Hematopoietic multipotent progenitor cell (in vitro differentiated cells): ENCODE measurements at places on chromosomes 7 and 10.
A peak's percentile ranks its signal among the peaks of the same experiment; 100 is the strongest.

DNA sequence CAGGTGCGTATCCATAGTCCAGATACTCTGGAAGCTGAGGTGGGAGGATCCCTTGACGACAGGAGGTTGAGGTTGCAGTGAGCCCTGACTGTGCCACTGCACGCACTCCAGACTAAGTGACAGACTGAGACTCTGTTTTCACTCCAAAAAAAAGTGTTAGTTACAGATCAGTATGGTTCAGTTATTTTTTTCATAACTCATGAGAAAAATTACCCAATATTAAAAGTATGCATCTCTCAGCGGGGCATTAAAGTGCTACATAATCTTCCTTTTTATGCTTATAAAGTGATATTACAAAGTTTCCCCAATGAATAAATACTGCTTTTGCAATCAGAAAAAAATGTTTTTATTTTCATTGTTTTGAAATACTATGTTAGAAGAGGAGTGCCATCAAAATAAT, 147.9 kb downstream of the ZNF438 start:
- DNase-seq = no peak

- no peak for DNase-seq
Observed at GRCh38 chr10:131047501-131047900, 264.0 kb downstream of the TCERG1L start.

GRCh38 chr7:1070544-1071011, 17.3 kb upstream of the GPER1 start:
- DNase-seq = no peak

- no peak for DNase-seq
Observed at GRCh38 chr7:34282271-34282670, 375.7 kb upstream of the NPSR1 start.

- DNase-seq = peak; percentile 45
Observed at GRCh38 chr7:32500922-32501341, 5.6 kb downstream of the AVL9 start.

GRCh38 chr7:51160990-51161615, 155.5 kb downstream of the COBL start:
- peak; percentile 82 for DNase-seq

- no peak for DNase-seq
Observed at GRCh38 chr10:122553341-122553740, 7.2 kb upstream of the DMBT1 start.

DNA sequence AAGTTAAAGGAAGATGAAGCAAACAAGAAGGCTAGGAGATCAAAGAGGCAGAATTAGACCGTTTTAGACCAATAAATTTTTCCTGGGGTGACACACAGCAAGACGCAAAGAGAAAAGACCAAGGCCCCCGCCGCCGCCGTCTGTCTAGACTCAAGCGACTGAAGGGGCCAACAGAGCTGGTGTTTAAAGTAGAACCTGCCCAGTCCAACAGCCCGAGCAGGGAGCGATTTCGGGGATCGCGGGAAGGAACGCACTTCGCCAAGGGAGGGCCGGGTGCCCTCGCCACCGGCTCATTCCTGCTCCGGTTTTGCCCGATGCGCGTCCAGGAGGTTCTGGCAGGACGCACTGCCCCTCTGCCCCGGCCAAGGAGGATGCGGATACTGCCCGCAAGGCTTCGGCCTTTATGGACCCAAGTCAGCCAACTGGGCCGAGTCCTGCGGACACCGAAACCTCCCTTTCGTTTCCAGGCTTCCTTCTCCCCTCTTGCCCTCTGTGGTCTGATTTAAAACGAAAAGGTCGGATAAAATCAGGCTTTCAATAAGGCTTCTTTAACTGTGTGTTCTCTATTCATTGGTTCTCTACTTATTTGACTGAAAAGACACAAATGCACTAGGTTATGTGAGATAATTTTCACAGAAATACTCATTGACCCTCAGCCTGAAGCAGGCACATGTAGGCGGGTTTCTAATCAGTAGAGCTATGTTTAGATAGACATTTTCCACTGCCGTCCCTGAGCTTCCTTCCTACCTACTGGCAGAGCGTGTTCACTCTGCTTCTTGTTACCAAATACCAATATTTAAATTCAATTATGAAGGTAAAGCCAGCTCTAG, 2.2 kb upstream of the HOXA7 start:
- DNase-seq = no peak

DNA sequence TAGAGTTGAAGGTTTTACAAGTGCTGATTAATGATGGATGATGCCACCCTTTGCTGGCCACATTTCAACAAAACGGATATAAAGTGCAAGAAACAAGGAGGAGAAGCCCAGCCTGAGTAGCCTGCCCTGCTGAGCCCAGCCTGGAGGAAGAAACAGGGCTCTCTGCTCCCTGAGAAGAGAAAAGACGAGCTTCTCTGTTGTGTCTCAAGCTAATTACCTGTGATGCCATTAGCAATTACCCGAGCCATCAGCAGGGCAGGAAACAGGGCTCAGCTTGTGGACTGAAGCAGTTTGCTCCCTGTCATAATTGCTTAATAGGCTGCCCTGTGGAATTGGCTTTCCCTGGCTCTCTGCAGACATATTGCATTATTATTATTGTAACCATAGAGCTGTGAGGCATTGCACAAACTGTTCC, 709.3 kb upstream of the AUTS2 start:
- no peak for DNase-seq

DNA sequence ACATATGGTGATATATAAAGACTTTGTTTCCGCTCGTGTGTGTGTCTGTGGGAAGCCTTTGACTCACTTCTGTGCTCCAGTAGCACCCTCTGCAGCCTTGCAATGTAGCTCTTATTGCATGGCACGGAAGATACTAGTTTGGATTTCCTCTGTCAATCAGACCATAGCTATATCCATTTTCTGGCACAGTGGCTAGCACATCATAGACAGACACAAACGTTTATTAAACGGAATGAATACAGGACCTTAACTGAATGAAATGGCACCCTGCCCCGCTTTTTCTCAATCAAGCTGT, 124.0 kb upstream of the PTPN20 start:
- DNase-seq = peak; percentile 42

- DNase-seq = no peak
Observed at GRCh38 chr7:1124816-1125602, 35.0 kb downstream of the ZFAND2A start.

DNA sequence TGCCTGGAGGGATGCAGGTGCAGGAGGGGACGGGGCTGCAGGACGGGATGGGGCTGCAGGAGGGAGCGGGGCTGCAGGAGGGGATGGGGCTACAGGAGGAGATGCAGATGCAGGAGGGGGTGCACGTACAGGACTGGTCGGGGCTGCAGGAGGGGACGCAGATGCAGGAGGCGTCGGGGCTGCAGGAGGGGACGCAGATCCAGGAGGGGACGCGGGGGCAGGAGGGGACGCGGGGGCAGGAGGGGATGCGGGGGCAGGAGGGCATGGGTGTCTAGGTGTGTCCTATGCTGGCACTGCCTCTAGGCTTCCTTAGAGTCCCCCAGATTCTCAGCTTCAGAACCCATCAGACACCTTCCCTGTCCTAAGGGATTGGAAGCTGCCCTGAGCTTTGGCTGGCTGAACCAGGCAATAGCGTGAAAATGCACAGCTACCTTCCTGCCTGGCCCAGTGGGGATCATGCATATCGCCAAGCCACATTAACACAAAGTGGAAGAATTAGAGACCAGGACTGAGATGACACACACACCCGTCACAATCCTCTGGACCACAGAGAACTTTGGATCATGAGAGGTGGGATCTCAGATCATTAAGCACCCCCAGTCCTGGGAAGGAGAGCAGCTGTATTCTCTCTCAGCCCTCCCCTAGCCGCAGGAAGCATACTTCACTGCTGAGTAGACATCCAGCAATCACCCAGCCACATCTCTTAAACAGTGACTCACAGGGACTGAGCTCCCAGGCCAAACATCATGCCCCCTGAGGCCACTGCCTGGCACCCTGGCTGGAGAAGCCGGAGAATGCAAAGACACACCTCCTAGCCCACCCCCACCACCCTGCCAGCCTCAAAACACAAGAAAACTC, 67.3 kb downstream of the VWA2 start:
- DNase-seq = no peak

- no peak for DNase-seq
Observed at GRCh38 chr10:127291329-127291728, 94.9 kb upstream of the INSYN2A start.

- no peak for DNase-seq
Observed at GRCh38 chr10:43077421-43078171, 727 bp downstream of the RET start.

- no peak for DNase-seq
Observed at GRCh38 chr10:119357412-119358151, 150.2 kb downstream of the GRK5 start.

- no peak for DNase-seq
Observed at GRCh38 chr7:158613481-158613880, 25.9 kb upstream of the PTPRN2 start.

DNA sequence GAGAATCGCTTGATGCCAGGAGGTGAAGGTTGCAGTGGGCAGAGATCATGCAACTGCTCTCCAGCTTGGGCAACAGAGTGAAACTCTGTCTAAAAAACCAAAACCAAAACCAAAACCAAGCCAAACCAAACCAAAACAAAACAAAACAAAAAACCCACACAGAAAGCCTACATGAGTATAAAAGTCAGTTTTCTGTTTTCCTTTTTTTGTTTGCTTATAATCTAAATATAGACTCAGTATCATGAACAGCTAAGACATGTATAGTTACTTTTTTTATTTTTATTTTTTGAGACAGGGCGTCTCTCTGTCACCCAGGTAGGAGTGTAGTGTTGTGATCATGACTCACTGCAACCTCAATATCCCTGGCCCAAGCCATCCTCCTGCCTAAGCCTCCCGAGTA, 16.8 kb upstream of the MTPN start:
- DNase-seq = no peak

- no peak for DNase-seq
Observed at GRCh38 chr10:79140855-79141254, 72.1 kb downstream of the ZMIZ1 start.

- DNase-seq = no peak
Observed at GRCh38 chr10:12177642-12178041, 18.0 kb downstream of the NUDT5 start.

GRCh38 chr10:24951201-24952142, 934 bp downstream of the PRTFDC1 start:
- no peak for DNase-seq

DNA sequence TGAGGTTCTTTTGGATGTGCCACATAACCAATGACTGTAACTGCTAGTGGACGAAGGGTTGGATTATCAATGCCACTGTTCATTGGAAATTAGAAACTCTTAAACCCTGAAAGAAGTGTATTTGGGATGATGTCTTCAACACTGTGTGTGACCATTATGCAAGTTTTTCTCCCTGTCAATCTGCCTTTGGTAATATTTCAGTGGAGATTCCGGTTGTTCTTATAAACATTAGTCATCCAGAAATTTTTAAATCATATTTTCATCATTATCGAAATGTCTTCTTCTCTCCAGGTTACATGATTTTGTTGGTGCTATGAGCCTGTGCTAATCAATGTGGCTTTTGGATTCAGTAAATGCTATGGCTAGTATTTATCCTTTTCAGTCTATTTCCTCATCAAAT, 61.7 kb upstream of the KLF6 start:
- DNase-seq = no peak

- DNase-seq = no peak
Observed at GRCh38 chr7:123811056-123811455, 33.9 kb upstream of the HYAL4 start.

- no peak for DNase-seq
Observed at GRCh38 chr10:69065406-69066361, 22.2 kb upstream of the SRGN start.

- DNase-seq = no peak
Observed at GRCh38 chr7:1325646-1326510, 93.2 kb downstream of the UNCX start.

GRCh38 chr7:95088536-95089215, 181.3 kb downstream of the PPP1R9A start:
- no peak for DNase-seq

- no peak for DNase-seq
Observed at GRCh38 chr10:82660986-82661385, 786.0 kb downstream of the NRG3 start.

DNA sequence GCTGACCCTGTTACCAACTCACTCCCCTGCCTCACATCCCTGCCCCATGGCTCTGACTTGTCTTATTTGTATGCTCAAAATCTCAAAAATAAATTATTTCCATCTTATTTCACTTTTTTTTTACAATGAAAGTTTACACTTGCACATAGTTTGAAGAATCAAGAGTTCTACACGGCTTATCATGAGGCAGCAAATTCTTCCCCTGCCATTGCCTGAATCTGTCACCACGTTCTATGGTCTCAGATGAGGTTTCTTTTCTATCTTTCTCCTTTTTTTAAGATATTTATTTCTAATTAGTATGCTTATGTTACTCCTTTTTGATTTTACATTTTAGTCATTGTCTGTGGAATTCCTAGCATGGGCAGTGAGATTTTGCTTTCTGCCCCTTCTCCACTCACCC, 28.4 kb downstream of the ARHGAP22 start:
- DNase-seq = peak; percentile 28

- DNase-seq = no peak
Observed at GRCh38 chr10:96285331-96285752, 14.0 kb upstream of the BLNK start.

DNA sequence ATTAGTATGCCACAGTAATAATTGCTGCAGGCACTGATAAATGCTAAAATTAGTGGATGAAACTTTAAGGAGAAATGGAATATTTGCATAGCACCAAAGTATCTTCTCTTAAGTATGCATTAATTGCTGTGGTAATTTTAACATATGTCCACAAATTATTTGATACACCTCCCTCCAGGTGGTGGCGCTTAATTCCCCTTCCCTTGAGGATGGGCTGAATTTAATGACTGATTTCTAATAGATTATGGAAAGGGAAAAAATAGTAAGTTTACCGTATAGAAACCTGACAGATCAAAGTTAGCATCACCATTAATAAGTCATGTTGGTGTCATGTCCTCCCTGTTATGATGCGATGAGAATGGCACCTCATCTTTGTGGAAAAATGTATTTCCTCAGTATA, 519.2 kb downstream of the TFEC start:
- no peak for DNase-seq

GRCh38 chr10:124316326-124316725, 102.4 kb downstream of the OAT start:
- no peak for DNase-seq

DNA sequence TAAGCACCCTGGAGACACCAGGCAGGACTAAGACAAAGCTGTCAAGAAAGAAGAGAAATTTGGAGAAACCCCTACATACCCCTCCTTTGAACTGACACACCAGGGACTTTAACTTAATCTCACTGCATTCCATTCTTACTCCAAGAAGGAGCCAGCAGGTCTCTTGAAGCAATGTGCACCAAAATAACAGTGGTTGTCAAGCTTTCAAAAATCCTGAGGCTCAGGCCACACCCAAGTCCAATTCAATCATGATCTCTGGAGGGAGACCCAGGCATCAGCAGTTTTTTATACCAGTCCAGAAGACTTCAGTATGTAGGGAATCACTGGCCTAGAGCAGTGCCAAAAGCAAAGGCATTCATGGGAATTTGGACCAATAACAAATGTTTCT, 6.8 kb downstream of the SLC25A13 start:
- DNase-seq = no peak
